ENCODE measurements at places on chromosomes 1 and 21. TPM values are rescaled to one million over a fixed set of nuclear protein-coding genes. Genes with fewer than 3 reads are reported as not detected.

DNA sequence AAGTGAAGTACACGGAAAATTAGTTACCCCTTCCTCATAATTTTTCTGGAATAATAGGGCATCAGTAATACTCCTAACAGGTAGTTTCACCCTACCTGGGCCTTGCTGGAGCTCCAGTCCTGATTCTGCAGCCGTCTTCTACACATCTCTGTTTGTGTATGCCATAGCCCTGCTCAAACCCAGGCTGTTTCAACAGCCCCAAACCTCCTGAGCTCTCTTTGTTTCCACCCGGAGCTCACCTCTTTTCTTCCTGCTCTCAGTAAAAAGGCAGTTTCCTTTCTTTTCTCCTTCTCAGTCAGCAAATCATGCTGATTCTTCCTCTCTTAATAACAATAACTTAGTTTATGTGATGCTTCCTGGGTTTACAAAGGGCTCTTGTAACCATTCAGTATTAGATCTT, 355.1 kb upstream of the RUNX1 start:
- no peak for DNase-seq

GRCh38 chr1:192713921-192714320, 78.0 kb downstream of the RGS13 start:
- no peak for DNase-seq

MFAP2 gene
- 8.0 TPM for total RNA-seq

GRCh38 chr1:187877220-187877619, 1048.5 kb downstream of the PLA2G4A start:
- DNase-seq = no peak

GOLT1A gene
- total RNA-seq = 9.1 TPM
